ENCODE measurements at places on chromosomes 2 and 18.

DNA sequence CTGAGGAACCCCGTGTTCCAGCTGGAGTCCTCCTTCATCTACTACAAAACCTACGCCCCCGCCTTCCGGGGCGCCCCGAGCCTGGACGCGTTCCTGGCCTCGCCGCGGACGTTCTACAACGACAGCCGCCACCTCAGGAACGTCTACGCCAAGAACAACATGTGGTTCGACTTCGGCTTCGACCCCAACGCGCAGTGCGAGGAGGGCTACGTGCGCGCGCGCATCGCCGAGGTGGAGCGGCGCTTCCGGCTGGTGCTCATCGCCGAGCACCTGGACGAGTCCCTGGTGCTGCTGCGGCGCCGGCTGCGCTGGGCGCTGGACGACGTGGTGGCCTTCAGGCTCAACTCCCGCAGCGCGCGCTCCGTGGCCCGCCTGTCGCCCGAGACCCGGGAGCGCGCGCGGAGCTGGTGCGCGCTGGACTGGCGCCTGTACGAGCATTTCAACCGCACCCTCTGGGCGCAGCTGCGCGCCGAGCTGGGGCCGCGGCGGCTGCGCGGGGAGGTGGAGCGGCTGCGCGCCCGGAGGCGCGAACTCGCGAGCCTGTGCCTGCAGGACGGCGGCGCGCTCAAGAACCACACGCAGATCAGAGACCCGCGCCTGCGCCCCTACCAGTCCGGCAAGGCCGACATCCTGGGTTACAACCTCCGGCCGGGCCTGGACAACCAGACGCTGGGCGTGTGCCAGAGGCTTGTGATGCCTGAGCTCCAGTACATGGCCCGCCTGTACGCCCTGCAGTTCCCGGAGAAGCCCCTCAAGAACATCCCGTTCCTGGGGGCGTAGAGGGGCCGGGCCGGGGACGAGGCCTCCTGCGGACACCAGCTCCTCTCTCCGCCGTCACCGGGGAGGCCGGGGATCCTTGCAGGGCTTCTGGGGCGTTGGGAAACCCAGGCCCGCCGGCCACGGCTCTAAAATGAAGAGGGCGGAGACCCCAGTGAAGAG lies 5.3 kb upstream of the NEU4 start:
- no peak for DNase-seq

DNA sequence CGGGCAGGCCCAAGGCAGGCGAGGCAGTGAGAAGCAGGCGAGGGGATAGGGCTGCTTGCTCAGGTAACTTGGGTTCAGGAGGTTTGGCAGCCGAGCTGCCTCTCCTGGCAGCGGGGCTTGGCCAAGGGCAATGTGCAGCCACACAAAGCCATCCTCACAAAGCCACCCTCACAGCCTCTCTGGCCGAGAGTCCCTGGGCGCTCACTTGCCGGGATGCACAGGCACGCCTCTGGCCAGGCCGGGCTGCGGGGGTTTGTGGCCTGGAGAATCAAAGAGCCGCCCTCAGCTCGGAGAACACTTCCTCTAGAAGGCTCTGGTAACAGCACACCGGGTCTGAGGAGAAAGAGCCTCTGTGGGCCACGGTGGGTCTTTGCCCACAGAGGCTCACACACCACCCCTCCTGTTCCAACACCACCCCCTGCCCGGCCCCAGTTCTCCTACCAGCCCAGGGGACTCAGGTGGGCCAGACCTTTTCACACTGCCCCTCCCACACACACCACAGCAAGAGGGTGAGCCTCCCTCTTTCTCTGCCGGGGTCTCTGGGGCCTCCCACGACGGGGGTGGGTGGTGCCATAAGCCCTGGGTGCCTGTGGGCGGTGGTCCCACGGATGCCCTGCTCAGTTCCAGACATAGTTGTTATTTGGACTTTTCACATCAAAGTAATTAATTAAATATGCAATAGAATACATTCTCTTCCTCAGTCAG lies 186.9 kb downstream of the ZFP36L2 start:
- DNase-seq, result no peak

DNA sequence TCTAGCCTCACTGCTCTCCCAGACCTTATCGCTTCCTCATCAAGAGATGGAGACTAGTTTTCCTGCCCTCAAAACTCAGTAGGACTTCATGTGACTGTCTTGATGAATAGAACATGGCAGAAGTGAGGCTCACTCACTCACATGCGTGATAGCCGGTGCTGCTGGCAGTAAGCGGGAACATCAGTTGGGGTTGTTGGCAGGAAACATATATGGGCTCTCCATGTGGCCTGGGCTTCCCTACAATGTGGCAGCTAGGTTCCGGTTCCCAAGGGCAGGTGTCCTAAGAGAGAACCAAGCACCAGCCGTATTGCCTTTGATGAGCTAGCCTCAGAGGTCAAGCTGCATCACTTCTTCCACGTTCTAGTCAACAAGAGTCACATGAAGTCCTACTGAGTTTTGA lies 15.2 kb upstream of the FAHD2A start:
- no peak for DNase-seq

GRCh38 chr2:177549171-177549570 lies 156.6 kb downstream of the AGPS start:
- DNase-seq, result no peak

DNA sequence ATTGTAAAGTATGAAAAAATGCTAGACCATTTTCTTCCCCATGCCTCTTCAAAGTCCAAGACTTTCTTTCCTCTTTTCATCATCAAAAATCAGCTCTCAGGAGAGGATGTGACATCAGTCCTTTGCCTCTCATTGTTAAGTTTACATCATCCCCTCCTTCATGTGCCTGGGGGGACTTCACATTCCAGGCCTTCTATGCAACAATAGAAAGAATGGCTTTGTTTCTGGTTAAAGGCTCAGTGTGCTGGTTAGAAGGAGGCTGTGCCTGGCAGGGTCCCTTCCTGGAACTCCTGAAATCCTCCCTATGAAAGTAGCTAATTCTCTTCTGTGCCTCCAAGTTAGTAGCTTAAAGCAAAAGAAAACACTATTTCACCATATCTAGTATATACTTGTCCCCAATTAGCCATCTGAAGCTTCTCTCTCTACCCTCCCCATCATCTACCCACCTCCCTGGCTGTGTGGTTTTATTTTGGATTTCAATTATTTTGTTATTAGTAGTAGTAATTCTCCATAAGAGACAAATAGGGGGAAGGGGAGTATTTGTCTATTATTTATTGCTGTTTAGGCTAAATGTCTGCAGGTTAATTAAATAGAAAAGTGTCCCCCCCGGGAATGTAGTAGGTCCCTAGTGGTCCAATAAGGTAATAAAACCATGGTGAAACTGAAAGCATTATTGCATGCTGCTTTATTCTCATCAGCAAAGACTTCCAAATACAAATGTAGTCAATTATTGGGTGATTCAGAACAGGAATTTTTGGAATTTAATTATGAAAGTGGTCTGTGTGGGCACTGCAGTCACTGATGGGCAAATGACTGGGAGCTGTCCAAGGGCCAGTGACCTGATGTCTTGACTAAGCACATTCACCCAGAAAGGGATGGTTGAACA lies 69.0 kb downstream of the CPO start:
- no peak for DNase-seq

DNA sequence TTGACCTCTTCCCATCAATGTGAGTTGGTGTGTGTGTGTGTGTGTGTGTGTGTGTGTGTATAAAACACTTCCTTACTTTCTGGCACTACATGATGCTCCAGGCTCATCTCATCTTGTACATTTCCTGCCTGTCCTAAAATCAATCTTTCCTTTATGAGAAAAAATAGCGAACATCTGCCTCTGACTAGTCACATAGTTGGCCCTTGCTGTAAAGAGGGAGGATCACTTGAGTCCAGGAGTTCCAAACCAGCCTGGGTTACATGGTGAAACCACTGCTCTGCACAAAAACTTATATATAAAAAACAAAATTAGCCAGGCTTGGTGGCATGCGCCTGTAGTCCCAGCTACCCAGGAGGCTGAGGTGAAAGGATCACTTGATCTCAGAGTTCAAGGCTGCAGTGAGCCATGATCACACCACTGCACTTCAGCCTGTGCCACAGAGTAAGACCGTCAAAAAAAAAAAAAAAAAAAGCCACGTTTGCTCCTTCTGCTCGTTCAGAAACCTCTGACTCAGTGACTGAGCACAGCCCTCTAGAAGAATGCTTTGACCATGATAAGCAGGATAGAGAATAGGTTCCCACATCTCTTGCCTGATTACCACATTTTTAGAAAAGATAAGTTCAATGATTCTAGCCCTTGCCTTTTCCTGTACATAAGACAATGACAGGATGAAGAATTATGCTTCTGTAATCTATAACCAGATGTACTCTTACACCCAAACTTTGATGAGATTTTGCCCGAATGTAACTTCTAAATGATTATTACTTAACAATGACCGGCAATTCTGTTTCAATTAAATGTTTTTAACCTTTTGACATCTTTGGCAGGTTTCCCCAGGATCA lies 45.2 kb upstream of the ST3GAL5 start:
- no peak for DNase-seq

DNA sequence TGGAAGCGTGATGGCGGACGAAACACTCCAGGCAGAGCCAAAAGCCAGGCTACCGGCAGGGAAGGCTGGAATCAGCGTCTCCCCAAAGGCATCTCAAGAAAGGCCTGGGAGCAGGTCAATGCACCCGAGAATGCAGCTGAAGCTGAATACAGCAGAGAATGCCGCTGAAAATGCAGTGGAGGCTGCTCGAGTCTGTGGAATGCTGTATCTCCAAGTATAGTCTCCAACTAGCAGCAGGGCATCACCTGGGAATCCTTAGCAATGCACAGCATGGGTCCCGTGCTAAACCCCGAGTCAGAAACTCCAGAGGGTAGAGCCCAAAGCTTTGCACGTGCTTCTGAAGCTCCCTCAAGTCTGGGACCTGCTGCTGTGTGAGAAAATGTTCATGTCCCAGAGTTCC lies 191.1 kb upstream of the ALKAL2 start:
- no peak for DNase-seq

GRCh38 chr2:27303093-27304025 lies 4.9 kb downstream of the UCN start:
- DNase-seq, result no peak

GRCh38 chr2:239283961-239284795 lies 116.6 kb downstream of the HDAC4 start:
- no peak for DNase-seq

DNA sequence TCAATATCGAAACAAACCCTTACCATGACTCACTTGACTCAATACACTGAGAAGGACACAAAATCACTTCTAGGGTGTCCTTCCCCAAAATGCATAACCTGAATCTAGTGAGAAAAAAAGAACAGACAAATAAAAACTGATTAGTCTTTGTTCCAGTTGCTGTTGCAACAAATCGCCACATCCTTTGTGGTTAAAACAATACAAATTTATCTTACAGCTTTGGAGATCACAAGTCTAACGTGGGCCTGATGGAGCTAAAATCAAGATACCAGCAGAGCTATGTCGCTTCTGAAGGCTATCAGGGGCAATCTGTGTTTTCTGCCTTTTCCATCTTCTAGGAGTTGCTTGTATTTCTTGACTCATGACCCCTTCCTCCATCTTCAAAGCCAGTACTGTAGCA lies 541.7 kb downstream of the KCNJ3 start:
- no peak for DNase-seq

GRCh38 chr2:222916229-222917197 lies 55.7 kb downstream of the ACSL3 start:
- no peak for DNase-seq

DNA sequence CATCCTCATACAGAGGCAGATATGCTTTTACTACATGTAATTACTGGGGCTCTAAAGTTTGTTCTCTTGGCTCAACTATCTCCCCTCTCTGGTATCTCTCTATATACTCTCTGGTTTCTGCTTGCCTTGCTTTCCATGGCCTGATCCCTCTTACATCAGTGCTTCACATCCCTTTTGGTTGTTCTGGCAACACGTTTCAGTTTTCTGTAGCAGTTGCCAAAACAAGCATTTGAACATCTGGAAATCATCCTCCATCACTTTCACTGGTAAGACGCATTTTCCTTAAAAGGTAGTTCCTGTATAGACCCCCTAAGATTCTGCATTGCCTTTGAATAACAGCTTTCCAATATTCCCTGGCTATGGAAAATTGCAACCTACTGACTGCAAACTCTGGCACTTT lies 25.9 kb downstream of the COL5A2 start:
- no peak for DNase-seq

- DNase-seq, result no peak
Observed at GRCh38 chr2:147088871-147089270, 756.0 kb upstream of the ACVR2A start.

- DNase-seq, result no peak
Observed at GRCh38 chr18:47683774-47684173, 246.7 kb downstream of the SMAD2 start.

DNA sequence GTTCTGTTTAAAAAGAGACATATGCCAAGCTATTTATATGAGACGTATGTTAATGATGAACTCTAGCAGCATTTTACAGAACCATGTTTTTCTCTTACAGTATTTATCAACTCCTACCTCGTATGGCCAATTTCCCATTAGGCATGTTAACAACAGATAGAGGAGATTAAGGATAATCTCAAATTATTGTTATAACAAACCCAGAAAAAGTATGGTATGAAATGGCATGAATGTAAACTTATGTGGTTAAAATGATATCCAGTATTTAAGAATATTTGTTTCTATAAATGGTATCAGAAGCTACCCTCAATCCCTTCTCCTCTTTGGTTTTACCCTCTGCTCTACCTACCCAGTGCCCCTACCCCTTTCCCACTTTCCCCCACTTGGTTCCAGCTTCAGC lies 132.0 kb downstream of the IKZF2 start:
- no peak for DNase-seq

DNA sequence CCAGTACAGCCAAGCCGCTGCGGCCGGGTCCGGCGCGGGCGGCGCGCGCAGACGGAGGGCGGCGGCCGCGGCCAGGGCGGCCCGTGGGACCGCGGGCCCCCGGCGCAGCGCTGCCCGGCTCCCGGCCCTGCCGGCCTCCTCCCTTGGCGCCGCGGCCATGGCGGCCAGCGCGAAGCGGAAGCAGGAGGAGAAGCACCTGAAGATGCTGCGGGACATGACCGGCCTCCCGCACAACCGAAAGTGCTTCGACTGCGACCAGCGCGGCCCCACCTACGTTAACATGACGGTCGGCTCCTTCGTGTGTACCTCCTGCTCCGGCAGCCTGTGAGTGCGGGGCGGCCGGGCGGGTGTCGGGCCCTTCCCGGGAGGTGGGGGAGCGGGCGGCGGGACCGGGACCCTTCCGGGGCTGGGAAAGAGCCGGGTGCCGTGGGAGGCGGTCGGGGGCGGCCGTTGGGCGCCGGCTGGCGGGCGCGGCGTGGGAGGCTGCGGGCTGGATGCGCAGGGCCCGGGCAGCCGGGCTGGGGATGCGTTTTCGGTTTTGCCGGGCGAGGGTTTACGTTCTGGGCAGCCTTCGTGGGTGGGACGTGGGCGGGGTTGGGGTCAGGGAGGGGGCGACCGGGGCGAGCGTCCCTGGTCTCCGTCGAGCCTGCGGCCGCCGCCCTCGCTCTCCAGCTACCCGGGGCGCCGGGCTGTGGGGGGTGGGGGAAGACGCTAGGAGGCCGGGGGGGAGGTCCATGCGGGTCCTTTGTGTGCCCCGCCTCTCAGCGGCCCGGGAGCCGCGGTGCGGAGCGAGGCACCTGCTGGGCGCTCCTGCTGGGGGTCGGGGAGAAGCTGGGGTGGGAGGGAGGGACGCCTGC lies 537 bp downstream of the AGFG1 start:
- DNase-seq, result no peak

- no peak for DNase-seq
Observed at GRCh38 chr2:189569295-189569910, 11.2 kb downstream of the SLC40A1 start.

GRCh38 chr2:239164335-239164871 lies 236.4 kb downstream of the HDAC4 start:
- no peak for DNase-seq

Measured in GM12878 (cell line).